Panc1 (cell line): ENCODE measurements at places on chromosomes 7 and 10. TPM values are rescaled to one million over a fixed set of nuclear protein-coding genes. Genes with fewer than 3 reads are reported as not detected.
A peak's percentile ranks its signal among the peaks of the same experiment; 100 is the strongest.

GRCh38 chr10:18261063-18261610 is 120.9 kb downstream of the CACNB2 start:
- no peaks in the 10 kb centered on the region for H3K36me3 ChIP-seq
- H3K4me3 ChIP-seq, result no peak overlapping the region
- DNase-seq, result no peak
- H3K27me3 ChIP-seq, result no peaks in the 10 kb centered on the region
- no peaks in the 10 kb centered on the region for H3K4me1 ChIP-seq

The AKR1C8 gene
- not detected for total RNA-seq

DNA sequence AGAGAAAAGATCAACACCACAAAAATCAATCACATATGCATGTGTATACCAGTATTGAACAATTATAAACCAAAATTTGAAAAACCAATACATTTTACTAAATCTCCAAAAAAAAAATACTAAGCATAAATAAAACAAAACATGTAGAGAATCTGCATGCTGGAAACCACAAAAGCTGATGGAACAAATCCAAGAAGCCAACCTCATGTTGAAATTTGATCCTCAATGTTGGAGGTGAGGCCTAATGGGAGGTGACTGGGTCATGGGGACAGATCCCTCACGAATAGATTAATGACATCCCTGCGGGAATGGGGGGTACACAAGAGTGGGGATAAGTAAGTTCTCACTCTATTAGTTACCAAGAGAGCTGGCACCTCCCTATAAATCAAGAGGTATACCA is 82.5 kb downstream of the OAT start:
- peaks cover 3% of the 10 kb centered on the region; the same call in 1 of the 2 replicates for H3K27me3 ChIP-seq
- H3K4me1 ChIP-seq, result peaks cover 11% of the 10 kb centered on the region
- no peaks in the 10 kb centered on the region for H3K36me3 ChIP-seq

DNA sequence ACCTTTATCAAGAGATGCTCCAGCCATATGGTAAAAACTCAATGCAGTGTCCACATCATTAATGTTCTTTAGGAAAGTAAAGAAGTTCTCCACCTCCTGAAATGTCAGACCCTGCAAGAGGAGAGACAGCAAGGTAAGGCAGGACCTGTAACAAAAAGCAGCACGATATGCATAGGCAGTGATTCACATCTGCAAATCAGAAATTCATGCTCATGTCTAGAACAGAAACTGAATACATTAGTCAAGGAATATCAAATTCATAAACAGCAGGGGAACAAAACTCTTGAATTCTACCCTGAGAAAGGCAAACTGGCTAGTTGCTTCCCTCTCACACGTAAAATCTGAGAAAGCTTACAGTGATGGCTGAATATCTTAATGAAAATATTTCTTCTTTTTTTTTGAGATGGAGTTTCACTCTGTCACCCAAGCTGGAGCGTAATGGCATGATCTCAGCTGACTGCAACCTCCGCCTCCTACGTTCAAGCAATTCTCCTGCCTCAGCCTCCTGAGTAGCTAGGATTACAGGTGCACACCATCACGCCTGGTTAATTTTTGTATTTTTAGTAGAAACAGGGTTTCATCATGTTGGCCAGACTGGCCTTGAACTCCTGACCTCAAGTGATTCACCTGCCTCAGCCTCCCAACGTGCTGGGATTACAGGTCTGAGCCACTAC is 53.3 kb upstream of the DNAJB12 start:
- H3K36me3 ChIP-seq, result no peaks in the 10 kb centered on the region
- H3K27me3 ChIP-seq, result no peaks in the 10 kb centered on the region
- no peaks in the 10 kb centered on the region for H3K4me1 ChIP-seq
- H3K27ac ChIP-seq, result no peak overlapping the region

DNA sequence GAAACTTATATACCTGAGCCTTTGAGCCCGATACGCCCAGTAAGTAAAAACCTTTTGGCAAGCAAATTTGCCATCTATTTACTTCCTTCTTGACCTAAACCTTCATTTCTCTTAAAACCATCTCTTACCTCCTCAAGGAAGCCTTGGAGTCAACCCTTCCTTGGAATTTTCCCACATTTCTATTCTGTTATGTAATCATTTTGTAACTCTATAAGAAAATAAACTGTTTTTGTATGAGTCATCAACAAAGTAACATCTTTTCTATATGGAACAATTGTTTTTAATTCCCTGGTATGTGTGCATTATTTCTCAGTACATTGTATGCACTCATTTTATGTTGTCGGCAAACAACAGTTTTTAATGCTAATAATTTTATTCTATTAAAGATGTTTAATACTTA is 162.0 kb downstream of the TEX36 start:
- no peak overlapping the region for H3K27ac ChIP-seq
- H3K4me3 ChIP-seq, result no peak overlapping the region
- no peaks in the 10 kb centered on the region for H3K4me1 ChIP-seq
- H3K36me3 ChIP-seq, result no peaks in the 10 kb centered on the region

DNA sequence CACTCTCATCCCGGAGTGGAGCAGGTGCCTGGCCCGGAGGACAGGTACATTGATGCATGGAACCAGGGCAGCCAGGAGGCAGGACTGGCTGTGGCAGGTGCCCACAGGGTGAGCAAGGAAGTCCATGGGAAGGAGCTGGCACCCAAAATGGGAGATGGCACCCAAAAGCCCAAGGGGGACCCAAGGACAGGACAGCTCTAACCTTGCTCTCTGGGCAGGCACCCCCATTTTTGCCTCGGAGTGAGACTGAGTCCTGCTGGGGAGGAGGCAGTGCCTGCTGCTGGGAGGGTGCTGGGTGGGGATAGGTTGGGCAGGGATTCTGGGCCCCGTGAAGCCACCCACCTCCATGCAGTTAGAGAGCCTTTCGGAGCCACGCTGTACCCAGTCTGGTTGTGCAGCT is 234.5 kb downstream of the TCERG1L start:
- no peak for DNase-seq
- H3K4me3 ChIP-seq, result no peak overlapping the region
- no peaks in the 10 kb centered on the region for H3K36me3 ChIP-seq
- H3K27ac ChIP-seq, result no peak overlapping the region

DNA sequence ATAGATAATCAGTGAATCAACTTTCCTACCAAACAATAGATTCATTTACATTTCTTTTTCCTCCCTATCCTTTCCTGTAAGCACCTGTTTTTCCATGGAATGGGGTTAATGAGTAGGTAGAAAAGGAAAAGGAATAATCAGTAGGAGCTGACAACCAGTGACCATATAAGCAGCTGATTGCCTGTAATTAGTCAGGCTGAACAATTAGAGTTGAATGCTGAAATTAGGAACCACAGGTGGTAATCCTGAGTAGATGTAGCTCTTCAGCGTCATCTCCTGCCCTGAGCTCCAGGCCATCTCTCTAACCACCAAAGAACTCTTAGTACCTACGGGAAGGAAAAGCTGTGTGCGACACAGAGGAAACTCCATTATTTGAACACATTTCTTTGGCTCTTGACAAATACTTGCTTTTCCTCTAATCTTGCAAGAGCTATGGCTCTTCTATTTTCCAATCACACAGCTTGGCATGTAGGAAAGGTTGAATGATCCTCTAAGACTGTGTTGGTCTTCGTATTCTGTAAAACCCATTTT is 63.8 kb downstream of the KLHDC10 start:
- no peak for DNase-seq
- H3K27ac ChIP-seq, result no peak overlapping the region
- H3K4me1 ChIP-seq, result no peaks in the 10 kb centered on the region
- no peak overlapping the region for H3K4me3 ChIP-seq
- peaks cover 15% of the 10 kb centered on the region; the same call in 1 of the 2 replicates for H3K36me3 ChIP-seq

- peak overlapping the region; percentile 74 for H3K27ac ChIP-seq
- H3K4me1 ChIP-seq, result peaks cover 53% of the 10 kb centered on the region
- H3K27me3 ChIP-seq, result no peaks in the 10 kb centered on the region
- no peak overlapping the region for H3K4me3 ChIP-seq
- no peaks in the 10 kb centered on the region for H3K36me3 ChIP-seq
These were observed 29.8 kb downstream of the GPRIN2 start for GRCh38 chr10:46526682-46527038.

GRCh38 chr7:70794962-70795361 is 337.0 kb upstream of the GALNT17 start:
- no peaks in the 10 kb centered on the region for H3K4me1 ChIP-seq
- no peaks in the 10 kb centered on the region for H3K36me3 ChIP-seq
- H3K4me3 ChIP-seq, result no peak overlapping the region

GRCh38 chr10:93073539-93074146 is at the start of gene CYP26A1:
Gene CYP26A1 (plus strand): TSS chr10:93073893. CDS start chr10:93073935, 42 bp downstream.
- peaks cover 26% of the 10 kb centered on the region for H3K27me3 ChIP-seq
- H3K36me3 ChIP-seq, result no peaks in the 10 kb centered on the region
- peaks cover 13% of the 10 kb centered on the region for H3K4me1 ChIP-seq
- H3K4me3 ChIP-seq, result peak within 1 kb of the TSS; percentile 62
- DNase-seq, result no peak
- H3K27ac ChIP-seq, result no peak within 1 kb of the TSS
